ENCODE measurements at places on chromosomes 2 and 18. TPM values are rescaled to one million over a fixed set of nuclear protein-coding genes. Genes with fewer than 3 reads are reported as not detected.
A peak's percentile ranks its signal among the peaks of the same experiment; 100 is the strongest.

CIB4 gene
- total RNA-seq: not detected

ITPRIPL1 gene
- total RNA-seq: 5.5 TPM

- DNase-seq: no peak
Observed at GRCh38 chr2:72914589-72915319, 2.6 kb upstream of the EMX1 start.

DNA sequence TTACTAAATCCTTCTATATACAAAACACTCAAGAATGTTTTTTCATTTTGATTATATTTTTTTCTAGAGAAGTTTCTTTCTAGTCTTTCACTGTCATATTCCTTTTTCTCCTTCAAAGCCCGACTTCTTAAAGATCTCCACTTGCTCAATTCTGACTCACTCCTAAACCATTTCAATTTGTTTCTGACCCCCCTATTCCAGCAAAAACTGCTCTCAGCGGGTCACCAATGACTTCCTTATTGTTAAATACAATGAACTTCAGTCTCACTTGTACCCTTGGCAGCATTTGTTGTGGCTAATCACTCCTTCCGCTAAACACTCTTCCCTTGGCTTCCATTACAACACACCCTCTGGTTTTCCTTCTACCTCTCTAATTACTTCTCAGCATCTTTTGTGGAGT lies 111.1 kb upstream of the RBBP8 start:
- DNase-seq: peak; percentile 67

GRCh38 chr18:47679864-47680263 lies 250.6 kb downstream of the SMAD2 start:
- no peak for DNase-seq

DNA sequence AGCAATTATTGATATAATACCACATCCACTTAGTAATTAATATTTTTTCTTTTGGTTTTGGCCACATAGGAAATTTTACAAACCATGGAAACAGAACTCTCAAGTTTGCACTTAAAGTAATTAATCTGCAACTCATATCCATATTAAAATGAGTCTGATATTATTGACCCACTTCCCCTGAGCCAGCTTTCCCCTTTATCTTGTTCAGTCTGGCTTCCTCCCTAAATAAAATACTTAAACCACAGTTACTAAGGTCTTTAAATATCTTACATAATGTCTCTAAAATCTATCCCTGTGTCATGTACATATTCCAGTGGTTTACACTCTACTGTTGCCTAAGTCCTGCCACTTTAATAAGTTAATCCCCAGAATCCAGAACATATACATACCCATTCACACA lies 564.9 kb upstream of the FSHR start:
- no peak for DNase-seq

DNA sequence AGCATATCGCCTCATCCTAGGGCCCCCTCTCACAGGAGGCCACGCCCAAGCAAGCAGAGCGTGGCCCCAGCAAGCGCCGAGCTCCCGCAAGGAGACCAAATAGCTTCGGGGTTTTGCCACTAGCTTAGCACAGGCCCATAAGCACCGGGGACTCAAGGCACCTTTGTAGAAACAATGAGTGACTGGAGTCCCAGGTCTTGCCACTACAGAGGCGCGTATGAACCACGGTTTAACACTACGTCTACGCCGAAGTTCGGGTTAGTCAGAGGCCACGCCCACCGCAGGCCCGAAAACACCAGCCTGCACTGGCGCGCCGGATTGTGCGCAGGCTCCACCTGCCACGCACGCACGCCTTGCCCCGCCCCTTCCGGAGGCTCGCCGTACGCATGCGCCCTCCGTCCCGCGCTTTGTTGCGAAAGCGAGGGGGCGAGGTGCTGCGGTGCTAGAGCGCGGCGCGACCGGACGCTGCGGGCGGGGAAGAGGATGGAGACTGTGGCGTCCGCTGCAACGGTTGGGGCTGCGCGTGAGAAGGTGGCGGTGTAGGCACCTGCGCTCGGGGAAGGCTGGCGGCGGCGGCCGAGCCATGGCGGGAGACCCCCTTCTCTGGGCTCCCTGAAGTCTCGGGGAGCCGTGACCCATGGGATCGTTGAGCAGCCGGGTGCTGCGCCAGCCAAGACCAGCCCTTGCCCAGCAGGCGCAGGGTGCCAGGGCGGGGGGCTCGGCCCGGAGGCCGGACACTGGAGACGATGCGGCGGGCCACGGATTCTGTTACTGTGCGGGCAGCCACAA lies at the start of gene GMCL1:
TSS of gene GMCL1 (plus strand) at position 405 of the 789 bp plus-strand sequence. CDS start at position 638, 233 bp downstream.
- peak; percentile 78 for DNase-seq

Measured in kidney epithelial cell (primary cell).